ENCODE measurements at places on chromosomes 6 and 20.

DNA sequence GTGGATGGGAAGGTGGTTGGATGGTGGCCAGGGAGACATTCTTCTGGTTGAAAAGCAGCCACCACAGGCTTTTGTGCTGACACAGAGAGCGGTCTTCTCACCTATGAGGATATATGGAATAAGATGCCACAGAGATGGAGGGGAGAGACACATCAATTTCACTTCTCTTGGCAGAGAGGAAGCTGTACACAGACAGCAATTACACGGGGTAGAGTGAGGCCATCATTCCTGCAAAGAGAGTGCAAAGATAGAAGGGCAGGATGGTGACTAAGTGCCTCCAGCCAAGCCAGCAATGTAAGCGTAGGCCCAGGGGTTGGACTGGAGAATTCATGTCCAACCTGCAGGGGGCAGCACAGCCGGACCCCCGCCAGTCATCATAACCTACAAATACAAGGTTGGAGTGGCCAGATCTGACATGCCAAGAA, 56.4 kb downstream of the NRN1 start:
- H3K27me3 ChIP-seq = peaks cover 15% of the 10 kb centered on the region
- H3K27ac ChIP-seq = no peak overlapping the region
- H3K36me3 ChIP-seq = no peaks in the 10 kb centered on the region
- no peaks in the 10 kb centered on the region for H3K4me1 ChIP-seq
- peak; percentile 10 for DNase-seq

DNA sequence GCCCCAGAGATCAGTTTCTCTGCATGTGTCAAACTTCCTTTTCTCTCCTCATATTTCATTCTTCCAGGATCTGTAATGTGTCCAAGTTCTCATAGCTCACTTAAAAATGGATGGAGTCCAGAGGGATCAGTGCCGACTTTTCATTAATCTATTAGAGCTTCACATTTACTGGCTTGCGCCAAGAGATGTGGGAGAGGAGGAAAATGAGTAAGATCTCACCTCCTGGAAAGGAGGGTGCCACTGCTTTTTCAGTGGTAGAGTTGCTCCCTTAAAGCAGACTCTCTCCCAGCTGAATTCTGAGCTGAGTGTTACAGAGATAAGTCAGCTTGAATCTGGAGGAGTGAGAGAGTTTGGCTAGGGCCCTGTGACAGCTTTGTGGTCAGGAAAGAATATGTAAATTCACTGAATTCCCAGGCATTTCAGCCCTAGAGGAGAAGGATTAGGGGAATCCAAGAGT, 175.9 kb downstream of the SOX4 start:
- no peaks in the 10 kb centered on the region for H3K27me3 ChIP-seq
- DNase-seq = no peak
- H3K36me3 ChIP-seq = no peaks in the 10 kb centered on the region
- no peak overlapping the region for H3K27ac ChIP-seq
- H3K4me1 ChIP-seq = no peaks in the 10 kb centered on the region

GRCh38 chr6:117627533-117627932, 25.2 kb upstream of the GOPC start:
- H3K27ac ChIP-seq = no peak overlapping the region
- no peaks in the 10 kb centered on the region for H3K4me1 ChIP-seq
- H3K4me3 ChIP-seq = no peak overlapping the region
- no peaks in the 10 kb centered on the region for H3K36me3 ChIP-seq
- H3K27me3 ChIP-seq = no peaks in the 10 kb centered on the region

DNA sequence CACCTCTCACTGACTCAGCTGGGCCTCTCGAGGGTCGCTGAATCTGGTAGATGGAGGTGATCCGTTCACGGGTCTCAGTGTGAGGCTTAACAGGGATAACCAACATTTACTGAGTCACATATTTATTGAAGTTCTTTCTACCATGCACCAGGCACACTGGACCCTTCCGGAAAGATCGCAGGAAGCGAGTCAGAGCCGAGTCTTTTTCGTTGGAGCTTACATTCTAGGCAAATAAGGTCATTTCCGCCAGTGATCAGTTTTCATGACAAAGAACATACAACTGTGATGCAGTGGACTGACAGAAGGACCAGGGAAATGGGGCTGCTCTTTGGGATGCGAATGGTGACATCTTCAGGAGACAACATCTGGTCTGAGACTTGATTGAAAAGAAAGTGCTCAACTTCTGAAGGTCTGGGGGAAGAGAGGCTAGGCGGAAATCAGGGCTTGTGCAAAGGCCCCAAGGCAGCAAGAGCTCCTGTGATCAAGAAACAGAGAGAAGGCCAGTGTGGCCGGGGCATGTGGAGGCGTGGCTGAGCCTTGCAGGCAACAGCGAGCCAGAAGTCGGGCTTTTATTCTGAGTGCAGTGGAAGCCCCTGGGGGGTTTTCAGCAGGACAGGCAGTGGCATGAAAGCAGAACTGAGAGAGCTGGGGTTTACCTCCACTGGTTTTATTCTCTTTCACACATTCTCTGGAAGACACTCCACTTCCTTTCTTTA, 56.7 kb downstream of the APCDD1L start:
- H3K27me3 ChIP-seq = no peaks in the 10 kb centered on the region
- no peak overlapping the region for H3K27ac ChIP-seq
- H3K4me3 ChIP-seq = no peak overlapping the region
- DNase-seq = no peak

- no peak overlapping the region for H3K27ac ChIP-seq
- no peaks in the 10 kb centered on the region for H3K36me3 ChIP-seq
- peaks cover 8% of the 10 kb centered on the region for H3K4me1 ChIP-seq
- H3K27me3 ChIP-seq = no peaks in the 10 kb centered on the region
Measured at GRCh38 chr6:39301606-39302005, 12.6 kb downstream of the KCNK17 start.

DNA sequence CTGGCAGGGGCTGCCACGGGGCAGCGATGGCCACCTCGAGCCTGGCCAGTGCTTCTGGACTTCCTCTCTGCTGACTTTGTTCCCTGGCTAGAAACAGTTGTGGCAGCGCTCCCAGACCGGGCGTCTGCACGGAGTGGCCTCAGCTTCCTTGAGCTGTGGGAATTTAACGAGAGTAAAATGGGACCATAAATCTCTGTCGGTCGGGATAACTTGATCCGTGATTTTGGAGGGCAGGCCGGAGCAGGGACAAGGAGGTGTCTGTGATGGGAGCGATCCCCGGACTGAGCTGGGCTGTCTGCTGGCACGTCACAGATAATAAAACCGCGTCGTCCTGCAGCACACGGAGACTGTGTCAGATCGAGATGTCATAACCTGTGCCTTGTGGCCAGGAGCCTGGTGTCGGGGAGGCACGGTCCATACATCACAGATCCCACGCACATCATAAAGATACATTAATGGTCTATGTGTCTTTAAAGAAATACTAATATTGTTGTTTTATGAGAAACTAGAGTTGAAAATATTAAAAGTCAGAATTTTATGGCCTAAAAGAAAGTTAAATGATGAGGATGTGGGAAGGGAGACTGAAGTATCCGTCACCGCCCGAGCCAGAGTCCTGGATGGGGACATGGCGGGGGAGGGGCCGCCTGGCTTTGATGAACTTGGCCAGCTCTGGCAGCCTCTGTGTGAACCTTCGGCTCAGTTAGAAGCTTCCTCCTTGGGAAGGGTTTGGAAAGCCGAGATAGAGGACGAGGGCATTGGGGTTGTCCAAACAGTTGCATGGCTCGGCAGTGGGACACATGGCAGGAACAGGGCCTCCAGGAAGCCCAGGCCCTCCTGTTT, 6.5 kb upstream of the RBBP8NL start:
- no peaks in the 10 kb centered on the region for H3K4me1 ChIP-seq
- H3K36me3 ChIP-seq = no peaks in the 10 kb centered on the region
- no peak for DNase-seq
- H3K4me3 ChIP-seq = no peak overlapping the region
- H3K27ac ChIP-seq = no peak overlapping the region

DNA sequence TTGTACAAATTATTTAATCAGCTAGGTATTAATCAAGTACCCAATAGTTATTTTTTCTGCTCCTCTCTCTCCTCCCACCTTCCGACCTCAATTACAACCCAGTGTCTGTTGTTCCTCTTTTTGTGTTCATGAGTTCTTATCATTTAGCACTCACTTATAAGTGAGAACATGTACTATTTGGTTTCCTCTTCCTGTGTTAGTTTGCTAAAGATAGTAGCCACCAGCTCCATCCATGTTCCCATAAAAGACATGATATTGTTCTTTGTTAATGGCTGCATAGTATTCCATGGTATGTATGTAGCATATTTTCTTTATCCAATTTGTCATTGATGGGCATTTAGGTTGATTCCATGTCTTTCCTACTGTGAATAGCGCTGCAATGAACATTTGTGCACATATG, 652.8 kb upstream of the CITED2 start:
- H3K27ac ChIP-seq = no peak overlapping the region
- H3K4me1 ChIP-seq = no peaks in the 10 kb centered on the region
- no peak overlapping the region for H3K4me3 ChIP-seq
- no peaks in the 10 kb centered on the region for H3K27me3 ChIP-seq

GRCh38 chr6:154166140-154166539, 127.1 kb downstream of the OPRM1 start:
- peak overlapping the region; percentile 31 for H3K27ac ChIP-seq
- H3K4me3 ChIP-seq = peak overlapping the region; percentile 8
- H3K27me3 ChIP-seq = no peaks in the 10 kb centered on the region
- peaks cover 16% of the 10 kb centered on the region for H3K36me3 ChIP-seq

DNA sequence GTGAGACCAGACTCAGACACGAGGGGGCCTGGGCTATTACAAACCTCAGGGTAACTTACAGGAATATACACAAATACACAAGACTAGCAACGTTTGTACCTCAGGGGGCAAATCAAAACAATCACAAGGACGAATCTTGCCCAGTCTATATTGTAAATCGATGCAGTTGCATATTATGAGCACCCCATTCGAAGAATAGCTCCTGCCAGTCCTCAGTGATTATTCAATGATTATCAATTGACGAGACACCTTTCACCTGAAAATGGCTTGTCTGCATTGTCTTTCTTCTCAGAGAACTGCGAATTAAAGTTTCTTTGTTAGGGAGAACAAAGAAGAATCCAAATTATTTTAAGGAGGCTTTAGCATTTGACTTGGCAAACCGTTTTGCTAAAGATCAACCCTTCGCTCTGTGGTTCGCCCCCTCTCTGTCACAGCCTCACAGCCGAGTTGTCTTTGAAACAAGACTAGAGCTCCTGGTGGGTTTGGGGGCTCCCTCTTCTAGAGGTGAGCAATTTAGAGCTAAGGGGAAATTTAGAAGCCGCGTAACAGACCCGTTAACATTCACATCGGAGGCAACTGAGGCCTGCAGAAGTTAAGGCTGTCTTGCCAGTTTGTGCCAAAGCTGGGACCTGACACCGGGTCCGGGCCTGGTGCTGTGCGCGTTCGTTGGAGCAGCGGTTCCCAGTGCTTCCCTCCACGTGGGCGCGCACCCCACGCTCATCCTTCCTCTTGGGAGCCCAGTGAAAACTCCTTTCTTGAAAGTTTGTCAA, 24.9 kb upstream of the MAP3K7 start:
- peaks cover 14% of the 10 kb centered on the region for H3K4me1 ChIP-seq
- peak overlapping the region; percentile 68 for H3K4me3 ChIP-seq
- peaks cover 55% of the 10 kb centered on the region for H3K27me3 ChIP-seq
- no peak for DNase-seq
- no peaks in the 10 kb centered on the region for H3K36me3 ChIP-seq

DNA sequence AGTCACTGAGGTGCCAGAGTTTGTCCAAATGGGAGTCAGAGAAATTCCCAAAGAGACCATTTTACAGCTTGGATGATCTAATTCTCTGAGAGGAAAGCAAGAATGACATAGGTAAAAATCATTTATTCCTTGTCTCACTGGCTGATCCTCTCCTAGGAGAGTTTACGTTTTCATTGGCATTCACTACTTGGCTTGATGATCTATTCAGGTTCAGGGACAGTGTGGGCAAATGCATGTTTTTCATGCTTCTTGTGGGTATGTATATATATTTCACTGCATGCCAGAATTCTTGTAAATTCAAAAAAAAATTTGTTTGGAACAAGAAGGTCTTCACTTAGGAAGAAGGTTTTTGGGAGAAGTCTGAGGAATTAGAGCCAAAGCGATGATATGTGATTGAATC, 403.4 kb upstream of the JAG1 start:
- H3K4me1 ChIP-seq = peaks cover 5% of the 10 kb centered on the region
- H3K27ac ChIP-seq = no peak overlapping the region
- no peaks in the 10 kb centered on the region for H3K27me3 ChIP-seq
- DNase-seq = no peak

GRCh38 chr6:153856929-153857376, 182.1 kb upstream of the OPRM1 start:
- no peak overlapping the region for H3K4me3 ChIP-seq
- no peaks in the 10 kb centered on the region for H3K36me3 ChIP-seq
- no peaks in the 10 kb centered on the region for H3K4me1 ChIP-seq
- no peak for DNase-seq
- no peaks in the 10 kb centered on the region for H3K27me3 ChIP-seq
- H3K27ac ChIP-seq = no peak overlapping the region

GRCh38 chr6:125114248-125114858, 39.2 kb upstream of the TPD52L1 start:
- H3K4me1 ChIP-seq = no peaks in the 10 kb centered on the region
- H3K27ac ChIP-seq = no peak overlapping the region
- no peaks in the 10 kb centered on the region for H3K27me3 ChIP-seq
- no peak overlapping the region for H3K4me3 ChIP-seq
- peak; percentile 53 for DNase-seq
- H3K36me3 ChIP-seq = no peaks in the 10 kb centered on the region

DNA sequence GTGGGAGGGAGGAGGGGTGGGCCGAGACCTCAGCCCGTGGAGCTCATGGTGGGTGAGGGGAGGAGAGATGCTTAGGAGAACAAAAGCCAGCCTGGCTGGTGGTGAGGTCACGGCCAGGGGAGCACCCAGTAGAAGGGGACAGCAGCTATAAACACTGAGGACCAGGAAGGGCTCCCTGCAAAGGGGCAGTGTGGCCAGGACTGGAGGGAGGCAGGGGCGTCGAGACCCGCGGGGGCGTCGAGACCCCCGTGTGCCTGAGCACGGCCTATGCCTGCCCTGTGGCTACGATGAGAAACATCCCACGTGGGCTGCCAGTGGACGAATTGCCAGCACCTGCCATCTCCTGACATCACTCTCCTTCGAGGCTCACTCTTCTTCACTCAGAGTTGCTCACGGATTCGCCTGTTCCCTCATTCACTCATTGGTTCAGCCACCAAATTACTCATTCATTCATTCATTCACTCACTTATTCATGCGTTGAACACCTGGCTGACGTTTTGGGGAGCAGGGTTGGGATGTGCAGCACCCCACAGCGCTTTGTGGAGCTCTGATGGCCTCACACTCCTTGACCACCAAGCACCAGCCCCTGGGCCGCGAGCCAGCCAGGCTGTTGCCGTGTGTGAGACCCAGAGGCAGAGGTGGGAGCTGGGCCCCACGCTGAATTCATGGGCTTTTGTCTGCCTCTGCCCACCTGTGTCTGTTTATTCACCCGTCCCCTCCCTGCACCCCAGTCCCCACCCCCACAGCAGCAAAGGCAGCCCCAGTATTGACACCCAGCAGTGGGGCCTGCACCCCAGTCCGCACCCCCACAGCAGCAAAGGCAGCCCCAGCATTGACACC, 61.2 kb upstream of the BHLHE23 start:
- no peak overlapping the region for H3K4me3 ChIP-seq
- H3K27me3 ChIP-seq = peaks cover 21% of the 10 kb centered on the region
- no peaks in the 10 kb centered on the region for H3K4me1 ChIP-seq
- no peak overlapping the region for H3K27ac ChIP-seq
- no peak for DNase-seq
- no peaks in the 10 kb centered on the region for H3K36me3 ChIP-seq

DNA sequence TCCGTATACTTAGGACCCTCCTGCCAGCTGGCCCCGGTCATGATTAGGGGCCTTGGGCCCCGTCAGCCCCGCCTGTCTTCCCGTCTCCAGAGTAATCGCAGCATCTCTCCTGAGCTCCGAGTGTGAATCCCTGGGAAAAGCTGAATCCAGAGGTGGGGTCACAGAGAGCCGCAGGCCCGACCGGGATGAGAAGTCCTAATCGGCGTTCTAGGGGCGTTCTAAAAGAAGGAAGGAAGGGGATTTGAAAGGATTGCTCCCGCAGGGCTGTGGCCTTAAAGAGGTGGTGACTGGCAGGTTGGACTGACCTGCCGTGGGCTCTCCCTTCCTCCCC, 371 bp downstream of the HMGN4 start:
- no peaks in the 10 kb centered on the region for H3K27me3 ChIP-seq
- H3K27ac ChIP-seq = peak overlapping the region; percentile 96
- H3K36me3 ChIP-seq = no peaks in the 10 kb centered on the region
- H3K4me1 ChIP-seq = peaks cover 35% of the 10 kb centered on the region
